Endodermal cell (in vitro differentiated cells): ENCODE measurements at places on chromosomes 1 and 21. TPM values are rescaled to one million over a fixed set of nuclear protein-coding genes. Genes with fewer than 3 reads are reported as not detected.

The FNDC10 gene
- total RNA-seq: 10.4 and 11.0 TPM in 2 replicates

GRCh38 chr1:101128211-101128727 is 102.7 kb upstream of the DPH5 start:
- no peaks in the 10 kb centered on the region for H3K36me3 ChIP-seq
- peak; percentile 52 for DNase-seq
- H3K4me1 ChIP-seq: no peaks in the 10 kb centered on the region

DNA sequence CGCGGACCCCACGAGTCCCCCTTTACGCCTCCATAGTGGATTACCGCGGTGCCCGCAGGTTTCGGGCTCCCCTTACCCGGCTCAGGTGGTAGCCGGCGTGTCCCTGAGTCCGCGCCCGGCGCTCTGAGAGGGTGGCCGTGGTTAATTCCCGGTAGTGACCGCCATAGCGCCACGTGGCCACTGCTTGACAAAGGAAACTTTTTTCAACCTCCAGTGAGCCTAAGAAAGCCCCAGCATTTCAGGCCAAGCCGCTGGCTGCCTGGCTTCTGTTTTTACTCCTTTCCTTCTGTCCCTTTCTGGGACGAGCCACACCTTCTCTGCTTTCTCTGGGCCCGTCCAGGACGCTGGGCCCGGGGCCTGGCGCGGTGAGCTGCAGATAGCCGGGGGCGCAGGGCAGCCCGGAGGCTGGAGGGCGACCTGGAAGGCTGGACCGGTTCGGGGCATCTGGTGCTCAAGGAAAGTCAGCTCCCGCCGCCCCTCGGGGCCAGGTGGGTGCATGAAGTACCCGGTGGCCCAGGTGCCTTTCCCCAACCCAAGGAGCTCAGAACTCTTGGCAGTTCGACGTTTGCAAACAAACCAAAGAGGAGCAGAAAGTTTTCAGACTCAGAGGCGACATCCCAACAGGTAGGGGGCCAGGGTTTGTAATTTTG is 540 bp upstream of the C1orf198 start:
- H3K27ac ChIP-seq: peak overlapping the region; percentile 98
- no peak for DNase-seq
- no peaks in the 10 kb centered on the region for H3K36me3 ChIP-seq
- no peaks in the 10 kb centered on the region for H3K4me1 ChIP-seq
- no peaks in the 10 kb centered on the region for H3K27me3 ChIP-seq
- H3K4me3 ChIP-seq: peak overlapping the region; percentile 79

The NECTIN4 gene
- not detected in 3 replicates for total RNA-seq

GRCh38 chr21:46661211-46661625 is 25.7 kb downstream of the PRMT2 start:
- H3K27me3 ChIP-seq: no peaks in the 10 kb centered on the region
- DNase-seq: peak; percentile 89
- H3K36me3 ChIP-seq: peaks cover 51% of the 10 kb centered on the region

DNA sequence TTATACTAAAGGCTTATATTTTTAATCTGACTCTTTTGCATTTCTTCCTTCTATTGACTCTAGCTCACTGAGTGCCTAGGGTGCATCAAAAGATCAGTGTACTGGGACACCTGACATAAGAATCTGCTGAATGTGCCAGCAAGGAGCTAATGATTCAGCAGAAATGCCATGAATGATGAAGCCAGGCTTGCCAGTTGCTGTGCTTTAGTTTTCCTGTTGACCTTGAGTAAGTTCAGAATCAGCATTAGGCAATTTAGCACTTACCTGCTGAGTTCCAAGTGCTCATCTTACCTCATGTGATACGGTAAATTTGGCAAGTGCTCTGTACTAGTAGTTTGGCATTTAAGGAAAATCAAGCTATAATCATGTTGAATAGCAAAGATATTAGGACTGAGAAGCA is 523.2 kb upstream of the B3GALT2 start:
- DNase-seq: no peak
- no peaks in the 10 kb centered on the region for H3K36me3 ChIP-seq
- H3K27me3 ChIP-seq: no peaks in the 10 kb centered on the region
- no peak overlapping the region for H3K4me3 ChIP-seq
- no peak overlapping the region for H3K27ac ChIP-seq
- no peaks in the 10 kb centered on the region for H3K4me1 ChIP-seq

DNA sequence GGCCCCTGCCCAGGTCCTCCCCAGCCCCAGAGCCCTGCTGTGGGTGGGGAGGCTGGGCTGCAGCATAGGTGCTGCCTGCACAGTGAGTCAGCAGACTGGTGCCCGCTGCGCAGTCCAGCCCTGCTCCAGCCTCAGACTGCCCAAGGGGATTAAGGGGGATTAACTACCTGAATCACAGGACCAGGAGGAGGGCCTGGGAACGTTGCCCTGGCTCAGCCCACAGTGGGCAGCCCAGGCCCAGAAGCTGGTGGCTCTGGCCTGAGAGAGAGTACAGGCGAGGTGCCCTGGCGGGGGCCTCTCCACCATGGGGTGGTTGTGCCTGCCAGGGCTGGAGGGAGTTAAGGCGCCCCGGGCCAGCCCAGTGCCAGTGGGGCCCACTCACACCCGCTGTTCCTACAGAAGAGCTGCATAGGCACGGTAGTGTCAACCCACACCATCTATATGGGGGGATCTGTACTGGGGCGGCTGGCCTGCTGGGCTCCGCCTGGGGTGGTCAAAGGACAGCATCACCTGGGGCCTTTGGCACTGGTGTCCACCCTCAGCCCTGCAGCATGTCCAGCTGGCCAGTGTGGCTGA is 2.3 kb downstream of the OBSCN start:
- H3K36me3 ChIP-seq: no peaks in the 10 kb centered on the region
- no peak overlapping the region for H3K27ac ChIP-seq
- no peak for DNase-seq
- H3K4me3 ChIP-seq: no peak overlapping the region
- H3K27me3 ChIP-seq: no peaks in the 10 kb centered on the region

The CSMD2 gene
- total RNA-seq: 2.1 and 2.8 TPM in 2 replicates

The A3GALT2 gene
- total RNA-seq: not detected in 2 replicates

DNA sequence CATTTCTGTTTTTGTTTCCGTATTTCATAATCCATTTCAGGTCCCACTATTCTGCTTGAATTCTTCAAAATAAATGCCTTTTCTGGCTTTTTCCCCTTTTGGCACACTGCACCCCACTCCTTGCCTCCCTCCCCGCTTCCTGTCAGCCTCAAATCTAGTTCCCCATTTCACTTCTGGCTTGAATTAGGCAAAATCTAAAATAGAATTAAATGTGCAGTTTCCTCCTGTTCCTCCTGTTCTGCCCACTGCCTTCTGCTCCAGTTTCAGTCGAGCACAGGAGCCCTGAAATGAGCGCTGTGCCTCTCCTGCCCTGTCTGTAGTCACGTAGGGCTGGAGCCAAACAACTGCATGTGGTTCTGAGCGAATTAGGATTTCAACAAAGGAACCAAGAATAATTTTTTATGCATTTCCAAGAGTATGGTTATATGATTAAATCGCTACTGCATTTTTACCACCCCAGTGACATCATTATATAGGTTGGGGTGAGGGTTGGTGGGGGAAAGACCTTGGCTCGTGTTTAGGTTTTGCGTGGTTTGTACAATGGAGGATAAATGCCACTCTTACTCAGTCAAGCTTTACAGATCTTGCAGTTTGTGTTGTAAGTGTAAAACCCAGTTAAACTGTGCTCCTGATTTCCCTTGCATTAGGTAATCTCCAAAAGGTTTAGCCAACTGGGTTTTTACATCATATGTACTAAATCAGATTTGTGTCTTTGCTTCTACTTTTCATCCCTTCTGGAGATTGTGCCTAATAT is 114.9 kb downstream of the VPS13D start:
- H3K27me3 ChIP-seq: no peaks in the 10 kb centered on the region
- no peak for DNase-seq
- peaks cover 45% of the 10 kb centered on the region for H3K36me3 ChIP-seq
- no peak overlapping the region for H3K4me3 ChIP-seq
- H3K27ac ChIP-seq: no peak overlapping the region

DNA sequence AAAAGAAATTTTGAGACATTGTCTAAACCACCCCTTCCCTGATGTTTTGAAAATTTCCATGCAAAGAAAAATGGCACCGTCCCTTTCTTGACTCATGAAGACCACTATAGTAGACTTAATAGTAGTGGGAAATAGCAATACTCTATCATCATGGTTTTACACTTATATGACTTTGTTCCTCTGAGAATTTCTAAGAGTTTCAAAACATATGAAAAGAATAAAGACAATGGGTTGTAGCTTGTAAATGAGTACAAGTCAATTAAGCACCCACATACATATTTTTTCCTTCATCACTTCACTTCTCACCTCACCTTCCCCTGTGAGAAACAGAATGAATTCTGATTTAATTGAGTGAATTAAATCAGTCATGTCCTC is 151.7 kb downstream of the LYPLAL1 start:
- DNase-seq: no peak
- no peaks in the 10 kb centered on the region for H3K4me1 ChIP-seq
- H3K4me3 ChIP-seq: no peak overlapping the region
- H3K27ac ChIP-seq: no peak overlapping the region
- no peaks in the 10 kb centered on the region for H3K27me3 ChIP-seq
- H3K36me3 ChIP-seq: no peaks in the 10 kb centered on the region

The AMY1C gene
- total RNA-seq: not detected in 3 replicates
